ENCODE measurements at places on chromosomes 2 and 18.
A peak's percentile ranks its signal among the peaks of the same experiment; 100 is the strongest.

DNA sequence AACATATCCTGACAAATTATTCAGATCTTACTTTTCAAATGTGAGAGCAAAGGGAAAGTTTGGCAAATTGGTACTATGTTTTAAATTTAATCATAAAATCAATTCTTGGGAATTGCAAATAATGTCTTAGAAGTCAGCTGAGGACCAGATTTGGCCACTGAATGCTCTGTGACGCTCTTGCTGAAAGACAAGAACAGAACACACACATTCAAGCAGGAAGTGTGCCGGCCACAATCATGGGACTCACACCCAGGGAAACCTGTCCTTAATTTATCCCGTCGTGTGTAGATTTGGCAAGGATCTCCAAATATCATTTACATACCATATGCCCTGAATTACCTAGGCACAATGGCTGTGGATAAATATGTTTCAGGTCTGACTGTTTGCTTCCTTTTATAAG lies 253.1 kb downstream of the TCF4 start:
- no peak for DNase-seq

DNA sequence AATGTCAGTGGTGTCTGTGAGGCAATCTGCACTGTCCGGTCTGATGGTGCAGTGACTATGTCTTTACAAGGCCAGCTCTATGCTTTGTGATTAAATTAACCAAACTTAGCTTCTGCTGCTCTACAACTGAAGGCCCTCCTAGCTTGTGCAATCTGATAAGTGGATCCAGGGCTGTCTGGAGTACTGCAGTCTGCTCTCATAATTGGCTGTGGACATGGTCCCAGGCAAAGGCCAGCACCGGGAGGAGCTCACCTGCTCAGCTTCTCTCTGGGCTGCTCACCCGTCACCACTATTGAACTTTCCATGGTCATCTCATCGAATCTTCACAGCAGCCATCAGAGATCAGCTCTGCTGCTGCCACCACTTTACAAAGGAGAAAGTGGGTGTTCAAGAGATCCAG lies 13.0 kb upstream of the APCDD1 start:
- DNase-seq, result no peak

GRCh38 chr2:240601831-240602160 lies 15.3 kb downstream of the CAPN10 start:
- DNase-seq, result no peak

GRCh38 chr2:237590272-237591140 lies at the start of gene RAB17:
Gene RAB17 (minus strand): TSS chr2:237590734. CDS start chr2:237586154, 4,580 bp downstream.
- no peak for DNase-seq

GRCh38 chr2:3343012-3343411 lies 34.6 kb downstream of the EIPR1 start:
- no peak for DNase-seq

GRCh38 chr2:144460727-144461307 lies 59.1 kb downstream of the ZEB2 start:
- no peak for DNase-seq

GRCh38 chr18:26794230-26795101 lies 71.0 kb downstream of the AQP4 start:
- DNase-seq, result no peak

DNA sequence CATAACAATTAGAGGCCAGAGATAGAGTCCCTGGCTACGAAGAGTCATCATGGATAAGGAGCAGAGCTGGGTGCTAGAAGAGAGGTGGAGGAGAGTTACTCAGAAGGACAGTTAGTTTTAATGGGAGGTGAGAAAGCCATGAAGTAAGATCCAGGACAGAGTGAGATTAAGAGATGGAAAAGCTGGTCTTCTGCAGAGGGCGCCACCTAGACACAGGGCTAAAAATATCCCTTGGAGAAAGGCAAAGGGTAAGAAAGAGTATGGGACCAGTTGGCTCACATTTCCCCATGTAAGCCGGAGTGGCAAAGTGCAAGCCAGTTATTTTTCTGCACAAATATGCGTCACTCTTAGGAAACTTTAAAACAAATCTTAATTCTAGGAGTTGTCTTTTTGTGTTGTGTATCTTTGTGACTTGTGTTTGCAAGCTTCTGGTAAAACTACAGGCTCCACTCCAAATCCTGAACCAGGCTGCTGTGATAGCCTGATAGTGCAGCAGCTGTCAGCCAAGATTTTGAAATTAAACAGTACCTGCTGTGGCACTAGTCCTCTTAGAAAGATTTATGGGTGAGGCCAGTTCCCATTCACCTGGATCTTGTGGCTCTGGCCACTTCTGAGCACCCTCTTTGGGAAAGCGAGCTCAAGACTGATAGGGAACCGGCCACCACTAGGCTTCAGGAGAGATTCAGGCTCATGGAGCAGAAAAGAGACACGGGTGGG lies 204.2 kb downstream of the TPGS2 start:
- DNase-seq, result no peak

GRCh38 chr2:12075603-12076002 lies 329.2 kb downstream of the LPIN1 start:
- DNase-seq, result no peak

DNA sequence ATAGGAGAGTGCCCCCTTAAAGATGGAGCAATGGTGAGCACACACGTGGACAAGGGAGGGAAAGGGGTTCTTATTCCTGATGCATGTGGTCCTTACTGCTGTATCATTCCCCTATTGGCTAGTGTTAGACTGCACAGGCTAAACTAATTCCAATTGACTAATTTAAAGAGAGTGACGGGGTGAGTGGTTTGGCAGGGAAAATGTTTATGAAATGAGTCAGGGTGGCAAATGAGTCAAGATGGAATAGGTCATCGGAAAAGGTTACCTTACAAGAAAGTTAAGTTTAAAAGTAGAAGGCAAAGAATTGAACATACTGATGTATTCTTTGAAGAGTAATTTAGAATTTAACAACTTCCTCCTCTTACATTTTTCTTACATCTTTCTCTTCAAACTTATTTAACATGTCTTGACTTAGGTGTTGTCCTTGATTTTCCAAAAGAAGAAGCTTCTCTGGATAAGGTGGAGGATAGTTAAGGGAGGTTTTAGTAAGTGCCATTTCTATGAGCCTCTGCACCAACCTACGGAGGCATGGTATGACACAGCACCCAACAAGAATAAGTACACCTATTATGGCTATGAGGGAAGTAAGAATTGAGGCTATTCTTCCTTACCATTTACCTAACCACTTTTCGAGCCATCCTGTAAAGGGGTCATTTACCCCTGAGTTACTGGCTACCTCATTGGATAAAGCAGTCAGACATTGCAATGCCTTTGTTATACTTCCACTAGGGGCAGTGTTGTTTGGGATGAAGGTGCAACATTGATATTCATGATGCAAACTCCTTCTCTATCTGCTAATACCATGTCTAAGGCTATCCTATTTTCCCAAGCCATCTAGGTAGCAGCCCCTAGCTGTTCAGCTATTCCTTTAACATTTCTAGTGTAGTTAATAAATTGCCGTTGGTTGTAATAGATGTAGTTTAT lies 1345.8 kb upstream of the LRRTM1 start:
- DNase-seq, result no peak

DNA sequence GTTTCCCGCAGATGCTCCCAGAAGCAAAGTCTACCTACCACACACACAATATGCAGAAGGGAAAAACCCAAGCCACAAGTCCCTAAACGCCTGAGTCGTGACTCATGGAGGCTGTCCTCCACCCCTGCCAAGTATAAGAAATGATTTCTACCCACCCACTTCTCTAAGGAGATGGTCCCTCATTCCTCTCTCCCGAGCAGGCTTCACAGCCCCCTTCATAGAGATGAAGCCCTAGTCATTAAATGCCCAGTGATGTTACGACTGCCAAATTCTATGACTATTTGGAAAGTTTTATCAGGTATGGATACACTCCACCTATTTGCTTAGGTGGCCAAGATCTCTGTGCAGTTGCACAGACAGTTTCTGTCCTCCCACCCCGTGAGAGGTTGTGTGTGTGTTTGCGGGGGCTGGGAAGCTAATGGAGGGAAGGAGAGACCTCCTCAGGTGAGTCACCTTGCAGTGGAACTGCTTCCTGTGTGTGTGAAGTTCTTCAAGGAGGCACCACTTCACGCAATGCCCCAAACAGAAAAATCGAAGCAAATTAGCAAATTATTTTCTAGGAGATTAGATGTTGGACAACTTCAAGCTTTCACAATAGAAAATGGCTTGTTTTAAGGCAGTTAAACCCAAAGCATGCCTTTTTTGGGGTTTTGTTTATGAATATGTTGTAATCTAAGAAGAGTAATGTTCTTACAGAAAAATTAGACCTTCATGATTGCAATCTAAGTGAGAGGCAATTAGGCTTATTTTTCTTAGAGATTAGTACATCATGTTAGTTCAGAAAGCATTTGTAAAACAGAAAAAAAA lies 175.2 kb downstream of the TGIF1 start:
- peak; percentile 96 for DNase-seq

GRCh38 chr2:239143858-239144712 lies 256.7 kb downstream of the HDAC4 start:
- DNase-seq, result peak; percentile 11

DNA sequence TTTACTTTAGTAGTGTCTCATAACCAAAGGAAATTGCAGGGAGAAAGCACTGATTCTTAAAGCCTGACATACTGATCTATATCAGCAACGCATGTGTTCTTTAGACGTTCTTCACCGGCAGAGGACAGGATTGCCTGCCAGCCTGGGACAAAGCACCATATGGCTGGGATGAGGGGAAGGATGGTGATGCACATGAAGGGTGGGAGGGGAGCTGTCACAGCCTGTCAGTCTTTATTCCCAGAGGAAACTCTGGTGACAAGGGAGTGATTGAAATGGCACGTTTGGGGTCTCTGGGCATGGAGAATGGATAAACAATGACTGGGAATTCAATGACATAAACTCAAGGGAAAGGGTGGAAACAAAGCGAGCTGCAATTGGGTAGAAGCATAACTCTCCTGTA lies 808.1 kb downstream of the DCC start:
- no peak for DNase-seq

GRCh38 chr2:118128826-118129225 lies 40.6 kb downstream of the INSIG2 start:
- DNase-seq, result no peak

- no peak for DNase-seq
Measured at GRCh38 chr2:8300905-8301304, 381.0 kb upstream of the ID2 start.

GRCh38 chr2:228649447-228649846 lies 468.0 kb upstream of the SPHKAP start:
- DNase-seq, result no peak

GRCh38 chr2:85266146-85267041 lies 61.4 kb downstream of the TGOLN2 start:
- DNase-seq, result no peak

DNA sequence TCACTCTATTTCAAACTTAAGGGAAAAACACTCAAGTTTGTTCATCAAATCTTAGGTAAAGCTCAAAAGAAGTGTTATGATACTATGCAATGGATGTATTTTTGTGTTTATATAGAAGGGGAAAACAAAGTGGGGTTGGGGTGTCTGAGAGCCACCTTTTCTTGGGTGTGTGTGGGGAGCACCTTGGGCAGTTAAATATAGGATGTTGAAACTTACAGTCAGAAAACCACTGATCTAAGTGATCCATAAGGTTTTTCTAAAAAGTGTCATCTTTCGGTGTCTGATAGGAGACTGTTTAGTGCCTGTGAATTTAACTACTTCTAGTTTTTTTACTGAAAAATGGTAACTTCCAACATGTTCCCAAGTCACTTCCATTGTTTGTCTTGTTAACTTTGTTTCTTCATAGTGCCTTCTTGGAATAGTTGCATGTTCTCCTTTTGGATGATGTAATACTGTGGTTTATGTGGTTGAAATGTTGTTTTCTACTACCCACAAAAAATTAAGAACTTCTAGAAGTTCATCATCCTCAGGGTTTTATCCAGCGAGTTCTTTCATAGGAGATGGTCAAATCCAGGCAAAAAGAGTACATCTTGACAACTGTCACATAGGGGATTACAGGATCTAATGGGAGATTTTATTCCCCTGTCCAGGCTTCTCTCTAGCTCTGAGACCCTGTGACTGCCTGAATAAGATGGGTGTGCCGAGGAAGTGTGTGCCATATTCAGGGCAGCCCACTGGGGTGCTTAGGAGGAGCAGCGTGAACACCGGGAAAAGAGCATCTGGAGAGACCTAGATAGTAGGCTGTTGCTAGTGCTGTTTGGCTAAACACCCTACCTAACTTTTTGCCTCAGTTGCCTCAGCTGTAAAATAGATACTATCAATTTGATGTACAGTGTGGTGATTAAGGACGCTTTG lies 46.2 kb downstream of the CAB39 start:
- DNase-seq, result no peak

GRCh38 chr18:45044787-45045186 lies 364.1 kb downstream of the SETBP1 start:
- no peak for DNase-seq

- DNase-seq, result no peak
Measured at GRCh38 chr18:33755391-33755790, 177.4 kb downstream of the ASXL3 start.

- no peak for DNase-seq
Measured at GRCh38 chr2:210713122-210713521, 156.7 kb downstream of the CPS1 start.

- no peak for DNase-seq
Measured at GRCh38 chr2:239544918-239545465, 144.2 kb upstream of the HDAC4 start.

GRCh38 chr2:95348609-95349567 lies 51.7 kb downstream of the KCNIP3 start:
- DNase-seq, result no peak

GRCh38 chr18:35393716-35394115 lies 16.6 kb upstream of the ZNF396 start:
- no peak for DNase-seq

GRCh38 chr18:63329431-63330145 lies 10.0 kb upstream of the BCL2 start:
- no peak for DNase-seq

GRCh38 chr2:38279201-38279600 lies 97.9 kb downstream of the ATL2 start:
- no peak for DNase-seq

- no peak for DNase-seq
Measured at GRCh38 chr2:3420076-3420768, 40.7 kb downstream of the TRAPPC12 start.

- no peak for DNase-seq
Measured at GRCh38 chr2:139477618-139478017, 697.4 kb upstream of the NXPH2 start.

DNA sequence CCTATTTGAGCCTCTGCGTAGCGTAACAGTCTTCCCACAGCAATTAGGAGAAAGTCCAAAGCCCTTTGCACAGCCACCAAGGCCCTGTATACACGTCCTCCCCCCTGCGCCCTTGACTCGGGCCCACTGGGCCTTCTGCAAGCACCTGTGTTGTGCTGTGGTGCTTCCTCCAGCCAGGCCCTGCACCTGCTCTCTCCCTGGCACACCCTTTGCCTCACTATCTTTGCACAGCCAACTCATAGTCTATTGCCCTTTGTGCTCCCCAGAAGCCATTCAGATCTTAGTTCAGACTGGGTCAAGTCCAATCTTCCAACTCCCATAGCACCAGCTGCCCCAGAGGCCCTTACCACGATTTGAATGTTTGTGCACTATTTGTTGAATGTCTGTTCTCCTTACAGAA lies 271.6 kb upstream of the MGAT5 start:
- no peak for DNase-seq

GRCh38 chr2:145760781-145761649 lies 1241.1 kb upstream of the ZEB2 start:
- peak; percentile 64 for DNase-seq
